ENCODE measurements at places on chromosomes 2 and 18.
A peak's percentile ranks its signal among the peaks of the same experiment; 100 is the strongest.

- DNase-seq, result no peak
Measured at GRCh38 chr2:120482334-120482733, 136.4 kb downstream of the INHBB start.

DNA sequence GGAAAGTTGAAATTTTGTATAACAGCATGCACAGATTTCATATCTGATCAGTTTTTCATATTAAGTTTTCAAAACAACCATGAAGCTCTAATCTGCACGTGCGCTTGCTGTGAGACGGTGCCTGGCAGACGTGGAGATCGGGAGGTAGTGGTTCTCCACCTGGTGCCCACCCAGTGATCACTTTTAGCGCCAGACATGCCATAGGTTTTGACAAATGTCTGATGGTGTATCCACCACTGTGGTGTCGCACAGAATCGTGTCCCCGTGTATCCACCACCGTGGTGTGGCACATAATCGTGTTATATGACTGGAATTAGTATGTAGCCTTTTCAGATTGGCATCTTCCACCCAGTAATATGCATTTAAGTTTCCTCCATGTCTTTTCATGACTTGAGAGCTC, 40.9 kb upstream of the KCNG2 start:
- no peak for DNase-seq

DNA sequence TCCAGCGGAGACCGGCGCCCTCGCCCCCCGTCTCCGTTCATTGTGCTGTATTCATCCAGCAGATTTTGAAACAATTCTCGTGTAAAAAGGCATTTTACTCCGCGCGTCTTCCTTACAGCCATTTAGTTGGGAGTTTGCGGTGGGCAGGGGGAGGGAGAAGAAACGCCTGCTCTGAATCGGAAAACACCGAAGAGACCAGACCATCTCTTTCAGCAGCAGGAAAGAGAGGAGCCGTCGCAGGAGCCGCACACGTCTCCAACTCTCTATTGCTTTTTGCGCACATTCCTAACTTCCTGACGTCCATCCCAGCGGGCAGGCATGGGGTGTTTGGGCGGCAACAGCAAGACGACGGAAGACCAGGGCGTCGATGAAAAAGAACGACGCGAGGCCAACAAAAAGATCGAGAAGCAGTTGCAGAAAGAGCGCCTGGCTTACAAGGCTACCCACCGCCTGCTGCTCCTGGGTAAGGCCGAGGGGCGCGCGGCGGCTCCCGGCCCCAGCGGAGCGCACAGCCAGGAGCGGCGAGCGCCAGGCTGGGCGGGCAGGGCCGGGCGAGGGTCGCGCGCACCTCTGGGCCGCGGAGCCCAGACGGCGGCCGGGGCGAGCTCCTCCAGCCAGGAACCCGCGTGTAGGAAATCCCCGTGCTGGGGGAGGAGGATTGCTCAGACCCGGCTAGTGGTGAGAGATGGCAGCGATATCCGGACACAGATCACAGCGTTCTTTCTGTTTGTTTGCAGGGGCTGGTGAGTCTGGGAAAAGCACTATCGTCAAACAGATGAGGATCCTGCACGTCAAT, 63.2 kb downstream of the GNAL start:
- no peak for DNase-seq

GRCh38 chr2:196630531-196630930, 9.0 kb upstream of the CCDC150 start:
- DNase-seq, result no peak

GRCh38 chr2:40210968-40211353, 240.9 kb downstream of the SLC8A1 start:
- no peak for DNase-seq

- DNase-seq, result no peak
Measured at GRCh38 chr2:236341721-236342120, 77.5 kb upstream of the ASB18 start.

DNA sequence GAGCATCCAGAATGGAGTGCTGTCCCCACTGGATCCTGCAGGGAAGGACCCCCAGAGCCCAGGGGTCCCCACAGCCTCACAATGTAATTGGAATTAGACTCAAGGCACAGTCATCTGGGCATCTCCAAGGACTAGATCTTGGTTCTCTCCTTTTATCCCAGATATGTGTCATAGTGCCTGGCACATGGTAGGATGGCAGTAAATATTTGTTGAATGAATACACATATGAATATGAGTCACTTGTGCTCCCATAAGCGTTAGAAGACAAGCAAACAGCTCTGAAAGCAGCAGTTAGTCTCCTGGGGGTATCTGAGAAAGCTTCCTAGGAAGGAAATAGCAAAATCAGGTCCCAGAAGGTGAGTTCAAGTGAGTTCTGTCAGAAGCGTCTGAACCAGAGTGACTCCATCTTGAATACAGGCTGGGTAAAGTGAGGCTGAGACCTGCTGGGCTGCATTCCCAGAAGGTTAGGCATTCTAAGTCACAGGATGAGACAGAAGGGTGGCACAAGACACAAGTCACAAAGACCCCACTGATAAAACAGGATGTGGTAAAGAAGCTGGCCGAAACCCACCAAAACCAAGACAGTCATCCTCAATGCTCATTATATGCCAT, 234.1 kb upstream of the ID2 start:
- no peak for DNase-seq

DNA sequence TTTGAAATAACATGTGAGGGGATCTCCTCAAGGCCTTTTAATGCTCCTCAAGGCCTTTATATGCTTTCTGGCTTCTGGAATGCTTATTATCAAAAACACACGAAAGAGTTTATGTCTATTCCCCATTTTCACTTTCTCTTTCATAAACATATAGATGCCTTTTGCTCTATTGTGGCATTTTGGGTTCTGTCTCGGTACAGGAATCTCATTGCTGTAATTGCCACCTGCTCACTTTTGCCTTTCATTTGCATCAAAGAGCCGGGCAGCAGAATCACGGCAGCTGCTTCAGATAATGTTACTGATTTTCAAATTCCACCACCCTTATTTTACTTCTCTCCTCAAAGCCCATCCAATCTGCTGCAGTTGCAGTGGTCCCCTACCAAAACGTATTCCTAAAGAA, 54.8 kb upstream of the LPIN2 start:
- no peak for DNase-seq

DNA sequence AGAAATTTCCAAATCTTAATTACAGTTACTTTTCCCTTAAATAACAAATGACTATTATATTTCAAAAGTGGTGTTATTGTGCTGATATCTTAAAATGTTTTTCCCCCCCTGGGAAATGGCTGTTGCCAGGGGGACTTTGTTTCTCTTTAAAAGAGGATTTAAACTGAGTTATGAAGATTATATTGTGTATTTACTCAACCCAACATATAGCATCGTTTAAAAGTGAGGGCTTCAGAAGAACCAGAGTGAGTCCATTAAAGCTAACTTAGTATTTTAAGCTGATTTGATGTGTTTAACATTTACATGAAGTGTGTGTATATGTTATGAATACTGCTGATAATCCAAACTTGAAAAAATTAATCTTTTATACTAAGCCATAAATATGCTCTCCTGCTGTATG, 81.6 kb downstream of the COL5A2 start:
- DNase-seq, result no peak

GRCh38 chr2:193542762-193543161, 1348.0 kb upstream of the TMEFF2 start:
- DNase-seq, result no peak

DNA sequence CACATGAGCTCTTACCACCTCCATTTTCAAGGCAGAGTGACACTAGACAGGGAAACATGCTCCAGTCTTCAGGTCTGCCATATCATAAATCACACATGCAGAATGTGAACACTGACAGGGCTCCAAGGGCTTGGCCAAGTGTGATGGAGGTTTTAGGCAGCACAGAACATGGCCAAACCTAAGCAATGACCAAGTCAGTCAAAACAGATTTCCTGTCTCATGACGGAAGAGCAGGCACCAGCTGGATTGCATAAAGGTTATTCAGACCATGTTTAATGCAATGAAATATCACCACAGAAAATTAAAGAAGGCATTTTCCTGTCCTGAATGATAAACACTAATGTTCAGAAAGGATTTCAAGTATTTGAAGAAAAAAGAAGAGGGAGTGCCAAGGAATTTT, 72.5 kb downstream of the SUMO1 start:
- no peak for DNase-seq

DNA sequence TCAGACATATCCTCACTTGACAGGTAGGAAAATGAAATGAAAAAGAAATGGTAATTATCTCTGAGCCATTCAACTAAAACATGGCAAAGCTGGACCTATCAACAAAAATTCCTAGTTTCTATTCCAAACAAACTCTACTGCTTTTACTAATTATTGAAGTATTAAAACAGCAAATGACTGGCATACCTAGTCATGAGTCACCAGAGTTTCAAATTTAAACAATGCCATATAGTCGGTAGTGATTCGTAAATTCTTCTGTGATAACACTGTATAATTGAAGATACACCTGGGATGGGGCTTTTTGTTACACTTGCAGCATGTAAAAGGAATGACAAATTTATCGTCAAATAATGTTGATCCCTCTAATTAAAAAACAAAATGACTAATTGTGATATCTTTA, 153.1 kb upstream of the THUMPD2 start:
- DNase-seq, result no peak

DNA sequence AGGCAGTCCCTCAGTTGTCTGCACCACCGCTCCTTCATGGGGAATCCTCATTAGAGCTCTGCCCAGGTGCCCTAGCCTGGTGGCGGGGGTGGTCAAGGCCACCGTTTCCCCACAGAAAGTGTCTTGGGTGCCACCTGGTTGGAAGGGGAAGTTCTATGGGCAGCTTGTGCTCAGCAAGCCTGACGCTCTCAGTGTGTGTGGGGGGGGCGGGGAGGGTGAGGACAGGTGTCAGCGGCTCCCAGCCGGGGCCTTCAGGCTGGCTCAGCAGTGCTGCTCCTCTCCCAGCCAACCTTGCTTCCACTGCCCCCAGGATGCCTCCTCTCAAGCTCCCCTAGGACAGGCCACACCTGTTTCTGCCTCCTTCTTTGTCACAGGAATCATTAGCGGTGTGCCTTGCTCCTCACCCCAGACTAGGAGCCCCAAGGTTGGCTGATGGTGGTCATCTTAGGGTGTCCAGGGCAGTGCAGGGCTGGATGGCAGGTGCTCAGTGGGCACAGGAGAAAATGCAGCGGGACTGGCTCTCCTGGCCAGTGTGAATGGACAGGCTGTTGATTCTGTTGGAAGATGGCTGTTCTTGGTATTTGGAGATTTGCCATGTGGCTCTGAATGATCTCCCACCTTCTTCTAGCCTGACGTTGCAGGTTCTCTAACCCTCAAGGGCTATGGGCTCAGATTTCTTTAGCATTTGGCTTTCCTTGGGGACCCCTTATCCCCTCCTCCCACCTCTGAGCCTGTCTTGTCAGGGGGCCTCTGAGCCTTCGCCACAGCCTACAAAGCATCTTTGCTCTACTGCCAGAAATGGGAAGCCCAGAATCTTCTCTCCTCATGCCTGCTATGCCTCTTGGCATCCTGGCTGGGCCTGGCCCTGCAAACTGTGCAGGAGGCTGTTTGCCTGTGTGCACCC, 185.8 kb upstream of the HS6ST1 start:
- no peak for DNase-seq

DNA sequence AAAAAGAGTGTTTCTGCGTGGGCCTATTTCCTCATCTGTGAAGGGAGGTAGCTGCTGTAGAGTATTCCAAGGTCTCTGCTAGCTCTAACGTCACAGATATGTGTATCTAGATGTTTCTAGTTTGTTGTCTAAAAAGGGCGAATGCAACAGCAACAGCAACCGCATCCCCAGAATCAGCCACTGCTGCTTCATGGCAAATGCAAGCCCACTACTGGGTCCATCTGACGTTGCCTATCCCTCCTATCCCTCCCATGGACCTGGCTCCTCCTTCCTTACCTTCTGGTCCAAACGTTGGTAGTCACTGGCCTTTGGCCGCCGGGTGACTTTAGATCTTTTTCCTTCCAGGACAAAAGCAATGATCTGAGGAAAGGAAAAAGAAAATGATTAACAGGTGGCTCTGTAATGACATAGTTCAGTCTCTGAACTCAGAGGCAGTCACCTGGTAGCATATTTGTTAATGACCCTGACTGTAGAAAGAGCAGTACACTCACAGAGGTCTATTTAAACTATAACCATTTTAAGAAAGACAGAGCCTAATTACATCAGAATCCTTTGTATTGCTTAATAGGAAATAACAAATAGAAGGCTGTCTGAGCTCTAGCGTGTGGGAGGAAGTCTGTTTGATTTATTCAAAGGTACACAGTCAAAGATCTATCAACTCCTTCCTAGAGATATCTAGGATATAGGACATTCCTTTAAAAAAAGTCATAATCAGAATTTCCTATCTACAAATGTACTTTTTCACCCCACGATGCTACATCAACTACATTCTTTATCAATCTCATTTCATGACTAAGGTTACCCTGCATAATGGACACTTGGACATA, 2.9 kb downstream of the TGOLN2 start:
- DNase-seq, result no peak

- DNase-seq, result no peak
Measured at GRCh38 chr2:60351802-60352201, 201.7 kb downstream of the BCL11A start.

- DNase-seq, result no peak
Measured at GRCh38 chr2:86056590-86057331, 48.9 kb downstream of the POLR1A start.

DNA sequence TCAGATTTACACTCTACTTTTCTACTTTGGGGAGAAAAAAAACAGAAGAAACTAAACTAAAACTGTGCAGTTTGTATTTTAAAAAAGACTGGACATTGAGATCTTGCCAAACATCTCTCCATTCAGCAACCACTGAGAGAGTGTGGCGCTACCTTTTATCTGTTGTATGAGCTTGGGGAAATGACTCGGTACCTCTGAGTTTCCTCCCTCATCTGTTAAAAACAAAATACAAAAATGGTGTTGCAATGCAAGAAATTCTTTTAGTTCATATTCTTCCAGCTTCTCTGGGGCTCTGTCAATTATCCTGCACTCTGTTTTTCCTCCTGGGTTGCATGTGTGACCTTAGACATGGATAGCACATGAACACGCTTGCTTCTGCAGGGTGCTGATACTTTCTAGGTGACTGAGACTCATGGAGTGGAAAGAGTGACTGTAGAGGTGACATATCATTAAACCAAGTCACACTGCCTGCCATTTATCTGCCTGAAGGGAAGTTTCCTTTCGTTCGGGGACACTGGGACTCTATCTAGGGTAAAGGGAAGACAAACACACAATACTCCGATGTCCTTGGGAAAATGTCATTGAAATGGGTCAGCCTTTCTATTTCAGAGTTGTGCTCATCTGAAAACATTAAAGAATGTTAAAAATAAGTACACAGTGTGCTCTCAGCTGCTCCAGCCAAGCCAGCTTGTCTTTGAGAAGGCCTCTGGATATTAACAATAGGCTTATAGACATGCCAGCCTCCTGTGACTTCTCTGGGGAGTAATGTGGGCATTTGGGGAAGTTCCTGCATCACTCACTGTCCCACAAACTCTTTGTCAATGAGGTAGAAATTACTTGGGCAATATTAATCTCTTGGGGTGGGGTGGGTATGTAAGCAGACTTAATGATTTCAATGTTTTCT, 91.4 kb downstream of the TRIB2 start:
- DNase-seq, result no peak

DNA sequence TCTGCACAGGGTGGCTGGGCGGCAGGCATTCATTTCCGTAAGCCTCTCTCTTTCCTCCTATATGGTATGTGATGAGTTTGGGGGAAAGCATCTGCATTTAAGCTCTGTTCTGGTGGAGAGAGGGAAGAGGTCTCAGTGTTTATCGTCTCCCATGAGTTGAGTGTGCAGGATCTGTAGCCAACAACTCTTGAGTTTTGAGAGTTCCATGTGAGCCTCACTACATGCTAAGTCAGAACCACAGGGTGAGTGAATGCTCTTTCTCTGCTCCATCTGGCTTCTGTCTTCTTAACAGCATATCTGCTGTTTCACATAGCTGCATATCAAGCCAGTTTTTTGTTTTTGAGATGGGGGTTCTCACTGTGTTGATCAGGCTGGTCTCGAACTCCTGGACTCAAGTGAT, 22.7 kb downstream of the RAB31 start:
- DNase-seq, result no peak

- peak; percentile 43 for DNase-seq
Measured at GRCh38 chr2:102771114-102771513, 9.3 kb downstream of the TMEM182 start.

All from gastrocnemius medialis (tissue), 4 donors.